ENCODE measurements at places on chromosomes 6 and 20.
A peak's percentile ranks its signal among the peaks of the same experiment; 100 is the strongest.

- DNase-seq: no peak
Observed at GRCh38 chr6:44224965-44225305, 1.5 kb downstream of the SLC29A1 start.

DNA sequence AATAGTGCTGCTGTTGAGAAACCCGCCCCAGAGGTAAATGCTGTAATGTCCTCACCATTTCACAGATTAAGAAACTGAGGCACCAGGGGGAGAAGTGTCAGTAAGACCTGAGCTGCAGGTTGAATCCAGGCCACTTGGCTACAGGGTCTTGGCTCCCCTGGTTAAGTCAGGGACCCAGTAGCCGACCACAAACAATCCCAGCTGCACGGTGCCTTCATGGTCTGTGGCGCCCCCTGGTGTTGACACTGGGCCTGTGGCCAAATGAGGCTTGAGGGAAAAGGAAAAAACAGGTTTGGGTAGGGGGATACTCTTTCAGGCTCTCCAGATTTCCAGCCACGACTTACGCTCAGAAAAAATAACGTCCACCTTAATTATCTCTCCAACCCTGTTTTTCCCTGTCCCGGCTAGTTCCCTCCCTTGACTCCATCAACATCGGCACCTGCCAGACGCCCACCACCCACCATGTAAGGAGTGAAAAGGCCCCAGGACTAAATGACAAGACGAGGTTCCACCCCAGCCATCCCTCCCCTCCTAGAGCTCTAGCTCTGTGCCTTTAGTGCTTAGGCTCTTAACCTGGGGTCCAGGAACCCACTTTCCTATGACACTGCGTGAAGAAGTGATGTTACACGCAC is 47.7 kb upstream of the POLR1H start:
- peak; percentile 33 for DNase-seq

DNA sequence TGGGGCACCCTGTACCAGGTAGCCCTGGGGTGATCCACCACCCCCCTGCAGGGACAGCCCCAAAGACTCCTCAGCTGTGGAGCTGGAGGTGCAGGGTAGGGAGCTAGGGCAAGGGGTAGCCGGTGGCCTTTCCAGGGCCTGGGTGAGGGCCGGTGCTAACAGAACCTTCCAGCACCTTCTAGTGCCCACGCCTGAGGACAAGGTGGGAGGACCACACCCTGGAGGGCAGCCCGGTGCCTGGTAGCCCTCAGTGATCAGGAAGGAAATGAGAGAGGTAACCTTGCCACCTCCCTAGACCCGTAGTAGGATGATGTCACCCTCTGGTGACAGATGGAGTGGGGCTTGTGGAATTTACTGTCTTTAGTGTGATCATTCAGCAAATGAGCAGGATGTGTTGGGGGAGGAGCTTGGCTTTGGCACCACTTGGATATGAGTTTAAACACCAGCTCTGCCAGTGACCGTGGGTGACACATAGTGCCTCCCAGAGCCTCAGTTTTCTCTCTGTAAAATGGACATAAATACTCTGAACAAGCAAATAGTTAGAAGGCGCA is 187.7 kb downstream of the NFATC2 start:
- no peak for DNase-seq

GRCh38 chr6:3282476-3283236 is 23.9 kb downstream of the PSMG4 start:
- no peak for DNase-seq

DNA sequence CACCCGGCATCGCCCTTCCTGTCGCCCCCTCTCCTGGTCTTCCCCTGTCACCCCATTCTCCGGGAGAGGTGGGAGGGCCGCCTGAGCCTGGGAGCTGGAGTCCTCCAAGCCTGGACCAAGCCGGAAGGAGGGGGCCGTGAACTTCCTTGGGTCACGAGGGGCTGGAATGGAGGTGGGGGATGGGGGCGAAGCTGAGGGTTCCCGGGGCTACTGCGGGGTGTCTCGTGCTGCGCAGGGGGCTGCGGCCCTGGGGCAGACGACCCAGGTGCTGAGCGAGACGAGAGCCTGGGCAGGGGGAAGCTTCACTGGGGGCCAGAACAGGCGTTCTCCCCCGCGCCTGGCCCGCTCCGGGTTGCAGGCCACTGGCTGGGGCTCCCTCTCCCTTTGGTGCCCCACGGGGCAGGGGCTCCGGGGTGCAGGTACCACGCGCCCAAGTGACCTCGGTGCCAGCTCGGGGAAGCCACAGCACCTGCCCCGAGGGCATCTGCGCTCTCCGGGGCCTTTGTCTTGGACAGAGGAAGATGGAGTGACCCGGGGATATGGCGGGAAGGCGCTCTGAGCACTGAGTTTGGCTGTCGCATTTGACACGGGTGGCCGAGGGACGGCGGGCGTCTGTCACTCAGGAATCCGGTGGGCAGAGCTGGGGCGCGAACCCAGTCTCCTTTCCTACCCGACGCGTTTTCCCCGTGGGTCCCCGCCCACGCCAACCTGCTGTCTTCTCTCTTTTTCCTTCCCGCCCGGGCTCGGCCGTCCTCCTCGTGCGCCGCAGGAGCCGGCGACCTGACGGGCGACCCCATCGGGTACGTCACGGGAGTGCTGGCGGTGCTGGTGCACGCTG is 1.2 kb downstream of the SLC35D3 start:
- no peak for DNase-seq

GRCh38 chr20:32366380-32366779 is 8.2 kb downstream of the ASXL1 start:
- no peak for DNase-seq

DNA sequence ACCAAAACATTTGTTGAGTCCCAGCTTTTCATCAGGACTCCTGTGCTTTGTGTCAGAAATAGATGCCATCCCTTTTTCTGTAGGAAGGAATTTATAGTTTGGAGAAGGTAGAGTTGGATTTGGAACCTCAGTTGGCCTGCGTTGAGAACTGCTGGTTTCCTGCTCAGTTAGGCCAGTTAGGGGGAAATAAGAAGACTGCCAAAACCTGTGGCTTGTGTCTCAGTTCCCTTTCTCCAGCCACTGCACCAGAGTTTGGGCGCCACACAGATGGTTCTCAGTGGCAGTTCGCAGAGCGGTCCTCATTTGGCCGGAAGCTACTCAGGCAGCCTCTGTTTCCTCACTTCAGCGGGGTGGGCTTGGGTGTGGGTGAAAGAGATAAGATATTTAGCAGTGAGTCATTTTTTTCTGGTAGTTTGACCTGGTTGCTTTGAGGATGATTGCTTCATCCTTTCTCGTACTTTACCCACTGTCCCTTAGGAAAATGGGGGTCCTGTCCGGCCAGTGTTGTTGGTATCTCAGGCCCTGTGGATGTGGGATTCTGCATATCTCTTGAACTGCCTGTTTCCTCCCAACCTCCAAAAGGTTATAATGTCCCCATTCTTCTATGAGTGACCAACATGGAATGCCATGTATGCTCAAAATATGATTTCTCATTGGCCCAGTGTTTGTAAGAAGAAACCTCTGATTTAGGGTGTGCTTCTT is 53.7 kb downstream of the JARID2 start:
- DNase-seq: peak; percentile 67

DNA sequence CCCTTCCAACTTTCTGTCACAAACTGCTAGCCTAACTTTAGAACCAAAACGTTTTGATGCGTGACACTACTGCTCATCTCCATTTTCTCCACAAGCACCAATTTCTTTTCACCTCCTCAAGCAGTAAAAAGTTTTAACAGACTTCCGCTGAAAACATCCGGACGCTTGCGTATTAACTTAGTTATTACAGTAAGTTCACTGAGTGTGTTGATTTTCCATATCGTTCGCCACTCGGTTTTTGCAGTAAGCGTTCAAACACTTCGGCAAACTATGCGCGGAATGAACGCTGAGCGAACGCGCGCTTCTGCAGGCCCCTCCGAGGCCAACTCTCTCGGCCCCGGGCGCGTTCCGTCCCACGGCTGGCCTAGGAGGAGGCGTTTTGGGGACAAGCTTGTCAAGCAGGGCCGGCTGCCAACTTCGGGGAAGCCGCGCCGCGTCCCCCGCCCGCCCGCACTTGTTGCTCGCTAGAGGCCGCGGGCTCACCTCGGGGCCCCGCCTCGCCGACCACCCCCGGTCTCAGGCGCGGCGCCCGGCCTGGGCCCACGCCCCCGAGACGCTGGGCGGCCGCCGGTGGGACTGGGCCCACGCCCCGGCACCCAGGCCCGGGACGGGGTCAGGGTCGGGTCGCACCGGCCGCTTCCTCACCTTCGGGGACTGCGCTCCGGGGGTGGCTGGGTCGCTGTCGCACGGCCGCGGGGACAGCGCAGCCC is 945 bp downstream of the PHF10 start:
- DNase-seq: peak; percentile 65

DNA sequence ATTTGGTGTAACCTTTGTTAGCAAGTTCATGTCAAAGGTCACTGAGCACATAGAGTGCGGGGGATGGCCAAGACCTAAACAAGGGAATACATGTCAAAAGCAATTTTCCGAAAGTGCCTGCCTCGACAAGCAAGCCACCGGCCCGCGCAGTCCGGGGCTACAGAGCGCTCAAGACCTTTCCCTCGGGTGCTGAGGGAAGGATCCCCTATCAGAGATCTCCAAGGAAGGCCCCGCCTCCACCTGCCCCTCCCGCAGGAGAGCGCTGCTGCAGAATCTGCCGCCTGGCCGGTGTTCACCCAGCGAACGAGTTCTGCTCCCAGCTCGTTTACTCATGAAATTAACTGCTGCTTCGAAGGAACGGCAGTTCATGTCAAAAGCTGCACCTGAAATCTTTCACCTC is 252.7 kb downstream of the BMP7 start:
- DNase-seq: no peak

- DNase-seq: peak; percentile 17
Observed at GRCh38 chr6:80133020-80133419, 26.5 kb downstream of the BCKDHB start.

GRCh38 chr6:106637051-106637716 is 7.8 kb downstream of the QRSL1 start:
- no peak for DNase-seq
